ENCODE measurements at places on chromosomes 7 and 10.

GRCh38 chr10:22460101-22460500, 114.8 kb downstream of the SPAG6 start:
- no peak for DNase-seq

GRCh38 chr7:50431722-50432305, 18.3 kb downstream of the FIGNL1 start:
- DNase-seq, result no peak

DNA sequence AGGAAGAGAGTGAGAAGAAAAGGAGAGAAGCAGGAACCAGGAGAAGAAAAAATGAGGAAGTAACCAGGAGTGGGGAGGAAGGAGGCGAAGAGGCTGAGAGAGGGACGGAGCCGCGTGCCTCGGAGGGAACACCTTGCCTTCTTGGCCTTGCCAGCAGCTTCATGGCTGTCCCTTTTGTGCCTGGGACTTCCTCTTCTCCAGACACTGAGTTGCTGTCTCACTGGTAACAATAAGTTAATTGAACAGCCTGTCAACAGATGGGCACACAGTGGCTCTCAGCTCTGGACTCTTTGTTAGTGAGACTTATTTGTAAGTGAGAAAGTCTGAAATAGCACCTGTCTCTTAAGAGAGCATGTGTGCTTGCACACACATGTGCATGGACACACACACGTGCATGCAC, 83.2 kb downstream of the GATA3 start:
- no peak for DNase-seq

DNA sequence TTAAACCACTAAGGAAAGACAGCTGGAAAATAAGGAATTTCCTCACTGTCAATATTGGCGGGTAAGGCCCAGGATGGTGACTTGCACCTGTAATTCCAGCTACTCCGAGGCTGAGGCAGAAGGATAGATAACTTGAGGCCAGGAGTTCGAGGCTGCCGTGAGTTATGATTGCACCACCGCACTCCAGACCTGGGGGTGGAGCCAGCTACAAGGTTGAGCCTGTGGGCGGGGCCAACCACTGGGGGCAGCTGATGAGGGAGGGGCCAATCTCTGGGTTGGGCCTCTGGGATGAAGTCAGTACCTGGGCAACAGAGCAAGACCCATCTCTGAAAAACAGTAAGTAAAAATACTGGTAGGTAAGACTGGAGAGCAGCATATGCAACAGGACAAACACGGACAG, 80.1 kb upstream of the ADO start:
- DNase-seq, result no peak

- no peak for DNase-seq
Observed at GRCh38 chr7:55156919-55157763, 138.3 kb downstream of the EGFR start.

- DNase-seq, result no peak
Observed at GRCh38 chr10:31102421-31102820, 70.8 kb upstream of the ZNF438 start.

GRCh38 chr7:138657854-138658386, 43.2 kb downstream of the SVOPL start:
- no peak for DNase-seq

DNA sequence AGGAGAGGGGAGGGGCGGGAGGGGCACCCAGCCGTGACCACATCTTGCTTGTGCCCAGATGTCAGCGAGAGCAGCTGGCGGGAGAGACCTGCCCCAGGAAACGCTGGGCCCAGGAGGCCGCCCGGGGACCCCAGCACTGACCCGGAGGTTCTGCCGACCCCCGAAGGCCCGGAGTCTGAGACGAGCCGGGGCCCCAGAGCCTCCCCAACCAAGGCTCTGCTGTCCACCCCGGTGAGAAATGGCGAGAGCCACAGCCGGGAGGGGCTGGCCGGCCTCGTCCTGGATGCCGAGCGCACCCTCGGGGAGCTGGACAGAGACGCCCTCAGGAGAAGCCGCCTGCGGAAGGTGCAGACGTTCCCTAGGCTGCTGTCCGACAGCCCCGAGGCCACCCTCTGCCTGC, 25.9 kb downstream of the KNDC1 start:
- no peak for DNase-seq

DNA sequence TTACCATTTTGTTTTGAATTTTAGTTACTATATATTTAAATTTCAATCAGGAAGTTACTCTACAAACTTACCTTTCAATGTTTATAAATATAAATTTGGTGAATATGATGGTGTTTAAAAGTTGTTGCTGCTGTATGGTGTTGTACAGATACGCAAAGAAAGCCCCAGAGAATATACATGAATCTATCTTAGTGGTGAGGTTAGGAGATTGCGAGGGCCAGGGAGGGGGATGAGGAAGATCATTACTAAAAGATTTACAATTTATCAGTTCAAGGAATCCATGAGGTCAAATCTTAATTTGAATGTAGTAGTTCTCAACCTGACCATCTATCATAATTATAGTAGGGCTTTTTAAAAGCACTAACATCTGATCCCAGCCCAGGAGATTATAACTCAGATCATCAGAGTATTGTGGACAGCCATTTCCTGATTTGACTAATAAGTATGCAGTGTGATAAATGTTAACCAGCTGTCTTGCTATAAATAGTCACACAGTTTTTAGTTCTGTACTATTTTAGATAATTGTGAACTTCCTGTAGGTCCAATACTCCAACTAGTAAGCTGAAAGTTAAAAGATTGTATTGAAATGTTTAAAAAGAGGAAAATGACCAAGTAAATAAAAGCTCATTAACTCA, 23.6 kb downstream of the FAM3C start:
- no peak for DNase-seq

DNA sequence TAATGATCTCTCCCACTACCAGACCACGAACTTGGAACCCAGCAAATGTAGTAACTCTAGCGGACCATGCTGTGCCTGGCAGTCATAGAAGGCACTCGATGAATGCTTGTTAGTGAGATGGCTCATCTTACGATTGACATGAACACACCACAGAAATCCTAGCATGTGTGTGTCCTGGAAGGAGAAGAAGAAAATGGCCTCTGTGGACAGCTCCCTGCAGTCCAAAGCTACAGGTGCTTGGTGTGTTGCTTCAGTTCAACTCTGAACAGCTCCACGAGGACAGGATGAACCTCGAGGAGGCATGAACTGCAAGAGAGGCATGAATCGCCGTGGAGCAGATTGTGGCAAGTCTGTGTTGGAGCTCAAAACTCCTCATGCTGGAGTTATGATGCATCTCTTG, 93.5 kb downstream of the KLF6 start:
- DNase-seq, result no peak

GRCh38 chr10:43265799-43266721, 805 bp downstream of the RASGEF1A start:
- no peak for DNase-seq

- no peak for DNase-seq
Observed at GRCh38 chr7:144775749-144776148, 60.1 kb downstream of the TPK1 start.

GRCh38 chr7:30019387-30019786, 7.1 kb downstream of the FKBP14 start:
- DNase-seq, result no peak

DNA sequence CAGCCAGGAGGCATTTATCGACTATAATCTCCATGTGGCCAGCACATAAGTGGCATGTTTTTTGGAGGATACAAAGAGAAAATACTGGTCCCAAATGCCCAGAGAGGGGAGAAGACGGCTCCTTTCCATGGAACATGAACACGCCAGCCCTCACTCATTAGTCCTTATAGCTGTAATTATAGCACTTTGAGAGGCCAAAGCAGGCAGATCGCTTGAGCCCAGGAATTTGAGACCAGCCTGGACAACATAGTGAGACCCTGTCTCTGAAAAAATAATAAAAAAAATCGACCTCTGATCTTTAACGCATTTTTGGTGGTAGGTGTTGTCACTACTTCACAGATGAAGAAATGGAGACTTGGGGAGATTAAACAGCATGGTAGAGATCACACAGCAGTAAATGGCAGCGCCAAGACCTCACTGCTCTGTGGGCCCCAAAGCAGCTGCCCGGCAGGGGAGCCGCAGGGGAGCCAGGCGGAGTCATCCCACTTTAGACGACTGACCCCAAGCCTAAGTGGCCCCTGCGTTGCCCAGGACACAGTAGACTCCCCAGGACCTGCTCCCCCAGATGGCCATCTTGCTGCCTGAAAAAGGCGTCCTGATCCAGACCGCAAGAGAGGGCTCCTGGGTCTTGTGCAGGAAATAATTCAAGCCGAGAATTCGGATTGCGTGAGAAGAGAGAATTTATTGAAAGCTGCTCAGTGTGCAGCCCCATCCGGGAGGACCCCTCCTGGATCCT, 21.2 kb upstream of the PRKAG2 start:
- DNase-seq, result no peak

DNA sequence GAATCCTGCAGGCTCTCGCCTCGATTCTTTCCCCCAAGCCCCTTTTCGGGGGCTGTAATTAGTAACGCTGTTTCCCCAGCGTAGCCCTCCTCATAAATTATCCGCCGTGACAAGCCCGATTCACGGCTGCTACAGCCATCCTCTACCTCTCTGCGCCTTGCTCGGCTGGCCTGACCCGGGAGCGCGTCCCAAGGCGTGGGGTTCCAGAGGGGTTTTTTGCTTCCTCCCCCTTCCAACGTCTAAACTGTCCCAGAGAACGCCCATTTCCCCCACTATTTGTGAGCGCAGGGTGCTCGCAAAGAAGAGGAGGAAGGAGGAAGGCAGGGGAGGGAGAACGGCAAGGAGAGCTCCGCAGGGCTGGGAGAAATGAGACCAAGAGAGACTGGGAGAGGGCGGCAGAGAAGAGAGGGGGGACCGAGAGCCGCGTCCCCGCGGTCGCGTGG, 880 bp downstream of the HOXA5 start:
- DNase-seq, result no peak

DNA sequence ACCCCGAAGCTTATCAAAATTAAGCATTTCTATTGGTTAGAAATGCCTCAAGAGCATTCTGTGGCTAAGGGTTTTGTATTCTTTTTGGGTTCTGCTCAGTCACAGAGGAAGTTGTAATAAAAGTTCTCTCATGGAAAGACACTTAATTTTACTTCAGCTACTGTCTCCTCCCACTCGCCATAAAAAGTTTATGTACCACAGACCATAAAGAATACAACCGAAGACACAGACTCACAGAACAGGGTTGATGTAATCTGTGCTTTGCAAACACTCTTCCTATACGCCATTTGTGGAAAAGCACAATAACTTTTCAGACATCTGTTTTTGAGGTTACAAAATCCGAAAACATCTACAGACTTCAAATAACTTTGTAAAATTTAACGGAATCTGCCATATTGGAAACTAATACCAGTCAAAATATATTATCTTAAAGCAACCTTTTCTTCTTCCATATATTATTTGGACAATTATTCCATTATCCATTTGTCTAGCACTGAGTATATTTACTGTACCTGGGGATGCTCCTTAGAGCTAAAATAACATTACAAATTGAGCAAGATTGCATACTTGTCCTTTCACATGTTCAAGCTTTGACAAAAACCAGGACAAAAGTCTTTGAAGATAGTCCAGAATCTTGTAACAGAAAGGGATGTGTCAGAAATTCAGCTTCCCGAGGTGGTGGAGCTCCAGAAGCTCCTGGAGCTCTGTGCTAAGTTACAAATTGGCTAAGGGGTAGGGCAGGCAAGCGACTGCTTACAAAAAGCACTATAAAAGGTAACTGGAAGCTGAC, 219.0 kb upstream of the MEOX2 start:
- DNase-seq, result no peak

- no peak for DNase-seq
Observed at GRCh38 chr7:123204206-123204835, 4.6 kb upstream of the SLC13A1 start.

GRCh38 chr10:61900829-61901792, at the start of gene ARID5B:
Gene ARID5B, plus strand, starts transcription at chr10:61901699. Its CDS starts 11 bp downstream, at chr10:61901710.
- DNase-seq, result peak; percentile 75

DNA sequence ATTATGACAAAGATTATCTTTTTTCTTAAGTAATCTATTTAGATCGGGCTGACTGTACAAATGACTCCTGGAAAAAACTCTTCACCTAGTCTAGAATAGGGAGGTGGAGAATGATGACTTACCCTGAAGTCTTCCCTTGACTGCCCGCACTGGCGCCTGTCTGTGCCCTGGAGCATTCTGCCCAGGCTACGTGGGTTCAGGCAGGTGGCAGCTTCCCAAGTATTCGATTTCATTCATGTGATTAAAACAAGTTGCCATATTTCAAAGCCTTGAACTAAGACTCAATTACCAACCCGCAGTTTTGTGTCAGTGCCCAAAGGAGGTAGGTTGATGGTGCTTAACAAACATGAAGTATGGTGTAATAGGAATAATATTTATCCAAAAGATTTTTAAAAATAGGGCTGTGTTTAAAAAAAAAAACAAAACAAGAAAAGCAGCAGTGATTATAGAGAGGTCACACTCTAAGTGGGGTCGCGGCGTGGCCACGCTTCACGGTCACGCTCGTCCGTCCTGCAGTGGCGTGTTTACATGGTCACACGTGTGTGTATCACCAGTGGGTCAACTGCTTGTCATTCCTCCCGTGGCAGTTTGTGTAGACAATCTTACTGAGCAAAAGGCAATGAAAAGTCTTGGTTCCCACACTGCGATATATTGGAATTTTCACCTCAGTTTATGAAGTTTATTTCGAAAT, 10.8 kb downstream of the INSIG1 start:
- DNase-seq, result no peak
